ENCODE measurements at places on chromosomes 4 and X. TPM values are rescaled to one million over a fixed set of nuclear protein-coding genes. Genes with fewer than 3 reads are reported as not detected.

DNA sequence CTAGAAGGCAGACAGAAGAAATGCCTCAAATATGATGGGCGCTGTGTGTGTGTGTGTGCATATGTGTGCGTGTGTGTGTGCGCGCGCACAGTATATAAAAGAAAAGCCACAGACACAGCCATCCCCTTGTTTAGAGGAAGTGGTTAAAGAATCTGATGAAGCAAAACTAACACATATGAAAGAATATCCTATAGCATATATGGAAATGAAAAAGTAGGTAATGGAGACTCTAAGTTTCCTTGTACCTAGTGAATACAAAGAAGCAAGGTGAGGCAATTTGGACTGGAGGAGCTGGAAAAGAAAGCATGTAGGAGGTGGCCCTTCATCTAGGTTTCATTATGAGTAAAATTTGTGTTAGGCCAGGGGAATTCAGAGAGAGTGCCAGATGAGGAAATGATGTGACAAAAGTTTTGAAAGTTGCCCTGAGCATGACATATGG, 58.6 kb upstream of the MCF2 start:
- DNase-seq = peak; percentile 11

- peak; percentile 89 for DNase-seq
Observed at GRCh38 chrX:39854772-39855747, 242.7 kb downstream of the BCOR start.

- peak; percentile 21 for DNase-seq
Observed at GRCh38 chr4:107183155-107183774, 147.2 kb upstream of the DKK2 start.

DNA sequence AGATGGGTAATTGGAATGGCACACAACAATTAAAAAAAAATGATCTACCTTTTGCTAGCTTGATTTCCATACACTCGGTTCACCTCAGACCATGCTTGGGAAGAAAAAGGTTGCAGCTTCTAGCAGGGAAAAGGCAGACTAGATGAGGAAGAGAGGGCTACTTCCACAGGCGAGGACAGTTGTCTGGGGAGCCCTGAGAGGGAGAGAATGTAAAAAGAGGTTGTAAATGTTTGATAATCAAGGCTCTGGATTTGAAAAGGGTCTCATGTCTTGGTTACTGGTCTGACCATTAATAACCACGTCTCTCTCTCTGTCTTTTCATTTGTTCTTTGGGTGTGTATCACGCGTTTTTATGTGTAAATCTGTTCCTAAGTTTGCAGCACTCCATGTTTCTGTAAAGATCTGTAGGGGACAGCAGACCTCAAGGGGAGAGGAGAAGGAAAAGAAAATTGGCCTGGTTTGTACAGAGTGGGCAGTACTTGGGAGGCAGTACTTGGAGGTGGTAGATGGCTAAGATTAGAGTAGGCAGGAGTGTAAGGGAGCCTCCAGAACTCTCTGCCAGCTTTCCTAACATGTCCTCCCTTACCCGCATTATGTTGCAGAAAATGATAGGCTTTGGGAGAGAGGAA, 750 bp downstream of the ARMCX5 start:
- DNase-seq = no peak

GRCh38 chrX:3943965-3944364, 230.5 kb upstream of the PRKX start:
- no peak for DNase-seq

DNA sequence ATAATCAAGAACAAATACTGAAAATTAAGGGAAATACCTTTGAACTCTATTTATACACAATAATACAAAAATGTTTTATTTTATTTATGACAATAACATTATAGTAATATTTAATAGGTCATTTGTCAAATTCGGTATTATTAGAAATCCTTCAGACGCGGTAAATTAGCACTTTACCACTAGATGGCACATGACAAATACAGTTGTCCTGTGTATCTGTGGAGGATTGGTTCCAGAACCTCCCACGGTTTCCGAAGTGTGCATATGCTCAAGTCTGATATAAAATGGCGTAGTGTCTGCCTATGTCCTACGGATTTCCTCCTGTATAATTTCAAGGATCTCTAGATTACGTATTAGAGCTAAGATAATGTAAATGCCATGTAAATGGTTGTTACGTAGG, 8.1 kb upstream of the LINC00632 start:
- no peak for DNase-seq

GRCh38 chr4:118936406-118936805, 47.8 kb downstream of the SYNPO2 start:
- DNase-seq = no peak

GRCh38 chrX:129618997-129619396, 35.8 kb downstream of the APLN start:
- DNase-seq = no peak

DNA sequence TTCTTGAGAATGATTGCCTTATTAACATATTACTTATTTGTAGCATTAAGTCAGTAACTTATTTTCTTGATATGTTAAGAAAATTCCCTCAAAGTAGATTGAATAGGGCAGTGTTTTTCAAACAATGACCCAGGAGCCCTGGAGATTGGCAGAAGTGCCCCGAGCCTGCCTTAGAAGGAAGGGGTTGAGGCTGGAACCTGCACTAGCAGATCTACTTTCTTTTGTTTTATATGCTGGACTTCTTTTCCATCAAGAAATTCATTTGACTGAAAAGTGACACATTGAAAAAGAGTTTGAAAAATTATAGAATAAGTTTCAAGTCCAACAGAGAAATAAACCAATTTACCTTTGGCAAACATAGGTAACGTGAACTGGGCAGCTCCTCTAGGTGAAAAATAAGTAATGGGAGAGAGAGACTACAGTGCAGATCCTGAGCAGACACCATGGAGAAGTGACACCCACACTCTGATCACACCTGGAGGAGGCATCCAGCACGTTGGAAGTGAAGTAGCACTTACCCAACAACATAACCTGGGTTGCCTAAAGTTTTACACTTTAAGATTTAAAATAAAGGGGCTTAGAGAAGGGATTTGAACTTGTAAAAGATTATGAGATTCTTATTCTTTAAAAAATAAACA, 18.6 kb downstream of the ARSJ start:
- no peak for DNase-seq

DNA sequence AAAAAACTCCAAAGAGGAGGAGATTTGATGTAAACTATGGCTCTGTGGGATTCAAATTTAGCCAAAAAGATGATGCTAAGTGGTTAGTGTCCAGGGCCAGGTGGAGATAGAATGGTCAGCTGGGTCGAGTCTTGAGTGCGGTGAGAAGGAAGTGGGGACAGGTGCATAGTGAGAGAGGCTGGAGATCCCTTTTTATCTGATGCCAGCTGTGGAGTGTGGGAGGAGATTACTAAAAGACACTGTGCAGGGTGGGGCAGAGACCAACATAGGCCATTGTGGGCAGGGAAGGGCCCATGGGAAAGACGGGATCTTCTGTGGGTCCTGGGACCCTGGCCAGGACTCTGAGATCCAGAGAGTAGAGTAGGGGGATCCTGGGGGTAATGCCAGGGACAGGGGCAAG, 34.6 kb upstream of the LEF1 start:
- DNase-seq = no peak

- no peak for DNase-seq
Observed at GRCh38 chr4:15109600-15109999, 107.3 kb downstream of the CPEB2 start.

GRCh38 chr4:1474126-1475090, 68.2 kb upstream of the NKX1-1 start:
- no peak for DNase-seq

DNA sequence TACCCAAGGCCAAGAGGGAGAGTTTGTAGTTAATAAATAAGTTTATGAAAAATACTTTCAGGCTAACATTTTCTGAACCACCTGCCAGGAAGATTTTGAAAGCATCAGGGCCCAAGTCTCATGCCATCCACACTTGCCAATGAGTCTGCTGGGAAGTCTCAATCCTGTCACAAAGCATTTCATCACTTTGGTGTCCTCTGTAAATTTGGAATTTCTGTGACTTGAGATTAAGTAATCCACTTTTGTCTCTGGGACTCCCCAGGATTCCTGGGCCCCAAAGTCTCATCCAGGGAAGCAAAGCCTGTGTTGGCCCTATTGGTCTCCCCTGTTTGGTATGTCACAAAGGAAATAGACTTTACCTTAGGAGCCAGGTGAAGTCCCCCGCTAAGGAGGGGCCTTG, 99.2 kb upstream of the GPC4 start:
- no peak for DNase-seq

DNA sequence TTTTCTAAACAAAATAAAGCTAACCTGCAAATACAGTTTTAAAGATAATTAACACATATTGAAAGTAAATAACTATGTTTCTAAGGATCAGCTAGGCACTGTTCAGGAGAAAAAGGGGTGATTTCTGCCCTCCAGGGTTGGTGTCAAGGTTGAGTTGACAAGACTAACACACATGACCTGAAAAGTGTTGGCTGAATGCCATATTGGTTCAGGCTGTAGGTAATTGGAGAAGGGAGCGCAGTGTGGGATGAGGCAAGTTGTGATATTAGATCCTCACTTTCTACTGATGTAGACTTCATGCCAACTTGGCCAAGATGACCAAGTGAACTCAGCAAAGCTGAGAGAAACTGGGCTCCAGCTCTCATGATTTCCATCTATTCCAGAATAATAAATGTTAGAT, 42.2 kb downstream of the PPM1K start:
- no peak for DNase-seq

DNA sequence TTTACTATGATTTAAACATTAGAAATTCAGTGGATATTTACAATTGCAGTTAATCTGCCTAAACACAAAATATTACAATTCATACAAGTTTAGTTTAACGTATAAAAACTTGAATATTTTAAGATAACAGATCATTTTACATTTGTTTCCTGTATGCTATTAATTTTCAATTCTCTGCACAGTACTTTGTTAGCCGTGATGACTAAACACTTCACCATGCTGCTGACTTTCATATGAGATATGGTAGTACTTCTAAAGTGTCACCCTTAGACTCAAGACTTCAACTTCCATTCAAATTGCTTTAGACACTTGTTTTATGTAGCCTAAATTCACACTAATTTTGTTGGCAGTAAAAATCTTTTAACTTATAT, 1646.4 kb upstream of the ADGRL3 start:
- DNase-seq = no peak

- no peak for DNase-seq
Observed at GRCh38 chrX:117092641-117093040, 629.9 kb upstream of the CT83 start.

DNA sequence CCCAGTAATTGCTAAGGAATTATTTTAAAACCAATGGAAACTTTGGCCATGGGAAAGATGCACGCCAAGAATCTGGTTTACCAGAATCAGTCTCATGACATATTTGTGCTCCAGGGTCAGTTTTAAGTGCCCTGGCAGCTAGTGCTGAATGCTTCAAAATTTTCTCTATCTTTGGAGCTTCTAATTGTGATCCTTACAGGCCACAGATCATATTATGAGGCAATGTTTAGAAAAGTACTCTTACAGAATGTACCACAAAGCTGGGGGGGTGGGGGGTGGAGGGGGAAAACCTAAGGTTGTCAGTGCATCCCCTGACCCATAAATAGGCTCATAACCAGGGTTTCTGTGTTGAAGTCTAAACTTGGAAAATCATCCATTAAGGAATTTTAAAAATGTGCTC, 514.5 kb downstream of the INPP4B start:
- DNase-seq = no peak

DNA sequence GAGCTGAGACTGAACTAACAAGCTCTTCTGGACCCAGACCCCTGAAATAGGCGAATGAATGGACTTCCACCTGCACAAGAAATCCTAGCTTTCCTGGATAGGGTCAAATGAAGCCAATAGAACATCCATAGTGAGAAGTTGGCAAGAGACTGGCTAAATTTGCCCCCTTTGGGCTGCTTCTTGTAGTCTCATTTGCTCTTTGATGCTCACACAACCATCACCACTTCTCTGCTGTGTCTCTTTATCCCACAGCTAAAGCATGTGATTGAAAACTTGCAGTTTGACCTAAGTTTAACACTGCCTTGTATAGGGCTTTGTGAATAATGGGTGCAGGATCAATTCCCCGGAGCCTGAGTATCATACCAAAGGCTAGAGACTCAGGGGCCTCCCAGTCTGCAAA, 38.2 kb downstream of the NLGN3 start:
- no peak for DNase-seq

- DNase-seq = peak; percentile 67
Observed at GRCh38 chr4:154618708-154619315, 6.4 kb upstream of the FGG start.

- DNase-seq = no peak
Observed at GRCh38 chr4:139315221-139315675, 13.0 kb upstream of the NDUFC1 start.

DNA sequence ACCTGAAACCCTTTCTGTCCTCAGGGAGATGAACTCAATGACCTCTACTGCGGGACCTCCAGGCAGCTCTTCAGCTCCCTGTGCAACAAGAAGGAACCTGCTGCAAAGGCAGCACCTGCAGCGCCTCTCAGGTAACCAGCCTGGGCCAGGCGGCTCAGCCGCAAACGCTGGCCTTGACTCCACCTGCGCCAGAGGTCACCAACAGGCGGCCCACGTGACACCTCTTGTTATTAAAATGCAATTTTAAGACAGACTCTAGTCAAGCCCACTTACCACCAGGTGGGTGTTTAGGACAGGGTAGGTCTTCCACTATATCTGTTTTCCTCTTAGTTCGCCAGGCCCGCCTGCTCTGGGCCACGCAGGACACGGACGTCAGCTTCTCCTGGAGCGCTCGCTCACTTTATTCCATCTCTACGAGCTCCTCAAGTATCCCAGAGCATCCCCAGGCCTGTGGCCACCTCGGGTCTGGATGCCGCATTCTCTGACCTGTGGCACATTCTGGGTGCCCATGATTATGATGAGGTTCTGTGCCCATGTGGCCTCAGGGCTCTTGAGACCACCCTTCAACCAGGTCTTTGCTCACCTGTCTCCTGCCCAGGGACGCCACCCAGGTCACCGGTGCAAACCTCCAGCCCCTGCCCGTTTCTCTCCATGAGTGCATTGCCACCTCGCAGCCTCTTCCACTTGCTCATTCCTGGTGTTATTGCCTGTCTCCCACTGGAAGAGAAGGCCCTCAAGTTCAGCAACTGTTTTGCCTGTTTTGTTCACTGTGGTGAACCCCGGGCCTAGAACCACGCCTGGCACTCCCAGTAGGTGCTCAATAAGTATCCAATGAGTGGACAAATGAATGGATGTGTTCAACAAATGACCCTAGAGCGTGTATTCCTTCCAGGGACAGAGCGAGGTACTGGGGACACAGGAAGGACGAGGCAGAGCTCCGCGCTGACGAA, 32.8 kb upstream of the JAKMIP1 start:
- no peak for DNase-seq

DNA sequence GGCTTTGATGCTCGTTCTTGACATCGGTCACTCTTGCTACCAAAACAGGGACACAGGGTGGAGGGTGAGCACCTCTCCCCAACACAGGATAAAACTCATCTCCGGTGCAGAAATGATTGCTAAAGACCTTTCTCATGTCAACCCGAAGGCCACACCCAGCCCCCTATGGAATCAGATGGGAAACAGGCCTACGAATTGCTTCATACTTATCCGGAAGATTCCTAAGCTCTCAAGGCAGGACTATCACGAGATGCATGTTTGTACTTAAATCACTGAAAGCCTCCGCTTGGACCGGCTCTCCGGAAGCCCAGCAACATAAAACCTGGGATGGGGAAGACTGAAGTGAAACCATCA, 74.9 kb downstream of the MTMR1 start:
- no peak for DNase-seq

Gene PPP3CA
- 15.6 TPM for total RNA-seq

Gene SYTL4
- total RNA-seq = not detected

Gene ARHGAP4
- 158 TPM for total RNA-seq

Gene AGA
- total RNA-seq = 41.7 TPM

Gene FAM241A
- 4.2 TPM for total RNA-seq

Gene NEIL3
- total RNA-seq = 26.4 TPM

Gene NWD2
- total RNA-seq = not detected

Gene DGAT2L6
- total RNA-seq = not detected
